ENCODE measurements at places on chromosomes 1 and 21.
A peak's percentile ranks its signal among the peaks of the same experiment; 100 is the strongest.

DNA sequence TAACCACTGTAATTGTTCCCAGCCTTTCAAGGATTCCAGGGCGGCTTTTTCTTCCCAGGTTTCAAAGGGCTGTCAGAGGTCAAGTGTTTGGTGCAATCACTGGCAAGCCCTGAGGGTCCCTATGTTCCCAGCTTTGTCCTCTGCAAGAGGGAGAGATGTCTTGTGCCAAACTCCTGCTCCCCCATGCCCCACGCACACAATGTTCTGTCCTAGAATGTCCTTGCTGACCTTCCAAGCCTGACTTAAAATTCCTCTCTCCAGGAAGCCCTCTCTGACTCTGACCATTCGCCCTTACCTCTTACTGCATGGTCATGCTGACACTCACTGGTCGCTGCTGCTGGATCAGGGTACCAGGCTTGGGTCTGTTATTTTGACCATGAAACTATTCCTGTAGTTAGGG lies 152.5 kb upstream of the KCND3 start:
- no peak for DNase-seq

GRCh38 chr1:15786581-15786980 lies 20.9 kb downstream of the UQCRHL start:
- DNase-seq: no peak

DNA sequence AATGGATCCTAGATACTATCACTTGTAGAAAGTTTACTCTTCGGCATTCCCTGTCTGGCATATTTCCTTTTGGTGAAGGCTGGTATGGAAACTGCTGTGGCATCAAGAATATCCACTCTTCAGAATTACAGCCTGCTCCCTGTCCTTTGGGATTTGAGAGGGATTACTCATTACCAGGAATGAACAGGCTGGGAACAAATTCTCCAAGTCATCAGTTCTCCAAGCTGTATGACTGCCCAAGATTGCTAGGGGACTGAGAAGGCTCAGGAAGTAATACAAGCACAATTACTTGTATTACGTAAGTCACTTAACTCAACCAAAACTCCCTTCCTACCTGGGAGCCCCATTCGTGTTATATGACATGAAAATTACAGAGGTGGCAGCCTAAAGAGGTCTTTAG lies 49.6 kb downstream of the CD58 start:
- peak; percentile 71 for DNase-seq

DNA sequence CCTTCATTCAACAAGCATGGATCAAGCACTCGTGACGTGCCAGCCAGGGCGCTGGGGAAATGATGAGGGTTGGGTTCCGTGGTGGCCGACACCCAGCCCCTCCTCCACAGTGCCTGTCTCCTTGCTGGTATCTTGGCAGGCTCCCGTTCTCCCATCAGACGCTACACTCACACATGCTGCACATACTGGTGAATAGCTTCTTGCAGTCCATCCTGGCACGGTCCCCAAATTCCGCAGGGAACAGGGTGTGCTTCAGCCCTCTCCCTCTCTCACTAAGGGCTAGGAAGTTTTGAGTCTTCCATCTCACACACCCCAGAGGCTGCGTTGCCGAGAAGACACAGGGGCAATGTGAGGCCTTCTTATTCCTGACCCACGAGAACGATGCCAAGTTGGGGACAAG lies 10.1 kb upstream of the MEF2D start:
- peak; percentile 25 for DNase-seq

GRCh38 chr1:21590126-21590880 lies 78.9 kb downstream of the RAP1GAP start:
- no peak for DNase-seq

- no peak for DNase-seq
Observed at GRCh38 chr1:75559136-75559535, 51.8 kb downstream of the SLC44A5 start.

GRCh38 chr1:162881590-162881989 lies 20.6 kb upstream of the CCDC190 start:
- no peak for DNase-seq

GRCh38 chr1:6002714-6003501 lies 10.7 kb upstream of the NPHP4 start:
- no peak for DNase-seq

DNA sequence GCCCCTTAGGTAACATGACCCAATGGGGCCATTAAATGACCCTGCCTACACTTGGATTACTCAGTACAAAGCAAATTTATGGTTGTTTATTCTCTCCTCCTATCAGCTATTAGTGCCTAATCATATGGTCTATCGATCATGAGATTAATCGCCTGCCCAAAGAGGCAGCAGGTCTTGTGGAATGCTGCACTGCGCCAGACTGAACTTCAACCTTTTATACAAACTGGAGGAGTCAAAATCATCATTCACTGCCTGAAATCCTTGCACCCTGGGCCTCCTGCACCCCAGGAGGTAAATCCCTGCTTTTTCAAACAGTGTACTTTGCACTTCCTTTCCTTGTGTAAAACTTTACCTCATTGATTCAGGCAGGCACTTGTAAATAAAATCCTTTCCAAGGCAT lies 69.7 kb downstream of the NFIA start:
- no peak for DNase-seq

- DNase-seq: no peak
Observed at GRCh38 chr1:93042187-93043056, 36.7 kb upstream of the MTF2 start.

DNA sequence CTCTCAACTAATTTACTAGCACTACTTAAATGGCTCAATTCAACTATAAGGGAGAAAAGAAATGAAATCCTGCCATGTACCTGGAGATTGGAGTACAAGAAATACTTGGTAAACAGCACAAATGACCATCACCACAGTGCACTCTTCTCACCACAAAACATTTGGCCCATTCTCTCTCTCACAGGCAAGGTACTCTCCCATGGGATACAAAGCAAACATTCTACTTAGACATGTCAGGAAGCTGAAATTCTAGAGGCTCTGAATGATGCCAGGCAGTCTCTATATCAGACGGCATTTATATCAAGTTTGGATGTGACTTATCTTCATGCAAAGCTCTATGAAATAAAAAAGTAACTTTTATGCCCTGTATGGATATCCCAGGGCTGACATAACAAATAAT lies 72.5 kb downstream of the DPT start:
- DNase-seq: no peak

GRCh38 chr1:205444931-205445645 lies 10.8 kb downstream of the BLACAT1 start:
- no peak for DNase-seq

GRCh38 chr1:178774263-178774662 lies 49.2 kb downstream of the RALGPS2 start:
- peak; percentile 20 for DNase-seq

DNA sequence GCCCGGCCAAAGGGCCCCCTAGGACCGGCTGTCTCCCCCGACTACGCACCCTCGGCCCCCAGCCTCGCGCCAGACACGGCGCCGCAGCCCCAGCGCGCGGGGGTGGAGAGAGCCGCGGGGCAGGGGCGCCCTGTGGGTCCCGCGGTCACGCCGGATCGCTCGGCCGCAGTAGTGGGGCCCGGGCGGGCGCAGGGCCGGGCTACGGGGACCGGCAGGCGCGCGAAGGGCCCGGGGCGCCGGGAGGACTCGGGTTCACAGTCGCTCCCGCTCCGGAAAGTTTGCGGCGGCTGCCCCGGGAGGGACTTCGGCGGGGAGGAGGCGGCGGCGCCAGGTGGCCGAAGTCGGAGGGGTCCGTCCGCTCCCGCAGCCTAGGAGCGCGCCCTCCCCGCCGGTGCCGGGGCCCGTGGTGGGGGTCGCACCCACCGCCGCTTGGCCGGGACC lies 7.1 kb upstream of the ZNF669 start:
- no peak for DNase-seq

DNA sequence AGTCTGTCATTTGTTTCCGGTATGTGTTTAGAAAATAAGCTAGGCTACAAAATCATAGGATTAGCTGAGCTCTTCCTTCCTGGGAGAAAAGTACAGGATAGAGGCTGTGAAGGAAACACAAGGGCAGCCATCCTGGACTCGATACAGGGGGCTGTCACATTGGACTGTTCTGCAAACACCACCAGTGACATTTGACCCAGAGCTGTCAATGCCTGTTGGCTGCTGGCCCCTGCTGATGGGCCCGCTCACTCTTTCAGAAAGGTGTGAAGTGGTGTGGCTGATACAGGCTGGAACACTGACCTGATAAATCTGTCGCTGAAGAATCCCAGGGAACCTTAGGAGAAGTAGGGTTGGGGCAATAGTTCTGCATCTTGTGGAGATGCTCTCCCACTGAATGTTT lies 183.1 kb downstream of the RHOU start:
- DNase-seq: no peak

DNA sequence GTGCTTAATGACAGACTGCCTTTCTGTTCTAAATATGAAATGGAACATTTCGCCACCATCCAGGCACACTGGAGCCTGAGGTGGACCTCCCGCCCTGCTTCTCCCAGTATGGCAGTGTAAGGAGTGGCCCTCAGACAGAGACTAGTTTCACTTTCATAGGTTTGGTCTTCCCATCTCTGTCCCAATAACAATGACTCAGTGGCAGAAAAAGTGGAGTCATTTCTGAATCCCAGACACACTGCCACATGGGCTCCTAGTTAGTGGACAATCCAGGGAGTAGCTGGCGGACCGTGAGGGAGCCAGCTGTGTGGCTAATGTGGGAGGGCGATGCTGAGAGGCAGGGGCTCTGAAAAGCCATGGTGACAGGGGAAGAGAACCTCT lies 95.6 kb upstream of the TSPAN2 start:
- DNase-seq: peak; percentile 79

GRCh38 chr1:167196166-167196565 lies 24.5 kb upstream of the POU2F1 start:
- peak; percentile 16 for DNase-seq

- DNase-seq: no peak
Observed at GRCh38 chr1:67898033-67898726, 64.9 kb upstream of the GNG12 start.

- no peak for DNase-seq
Observed at GRCh38 chr1:198538579-198539364, 1.7 kb downstream of the ATP6V1G3 start.

DNA sequence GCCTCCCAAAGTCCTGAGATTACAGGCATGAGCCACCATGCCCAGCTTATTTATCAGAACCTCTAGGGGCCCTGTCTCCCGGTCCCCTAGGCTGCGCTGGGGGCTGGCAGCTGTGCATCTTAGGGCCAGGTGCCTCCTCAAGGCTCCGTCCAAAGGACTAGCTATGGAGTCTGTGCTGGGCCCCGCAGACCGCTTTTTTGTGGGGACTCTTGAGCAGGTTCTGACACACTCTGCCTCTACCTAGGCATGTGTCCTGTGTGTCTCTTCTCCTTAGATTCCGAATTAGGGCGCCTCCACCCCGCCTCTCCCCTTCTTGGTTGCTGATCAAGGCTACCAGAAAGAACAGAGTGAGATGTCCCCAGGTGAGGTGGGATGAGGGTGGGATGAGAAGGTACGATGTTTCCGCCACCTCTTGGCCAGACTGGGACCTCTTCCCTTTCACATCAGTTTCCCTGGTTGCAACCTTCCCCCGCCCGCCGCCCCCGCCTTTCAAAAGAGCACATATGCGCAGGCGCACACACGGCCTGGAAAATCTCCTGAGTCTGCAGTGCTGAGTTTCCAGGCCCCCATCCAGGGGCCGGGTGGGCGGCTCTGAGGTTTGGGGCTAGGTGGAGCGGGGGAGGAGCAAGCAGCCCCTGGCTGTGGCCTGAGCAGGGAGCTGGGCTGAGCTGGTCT lies 5.0 kb upstream of the PTPN7 start:
- no peak for DNase-seq

DNA sequence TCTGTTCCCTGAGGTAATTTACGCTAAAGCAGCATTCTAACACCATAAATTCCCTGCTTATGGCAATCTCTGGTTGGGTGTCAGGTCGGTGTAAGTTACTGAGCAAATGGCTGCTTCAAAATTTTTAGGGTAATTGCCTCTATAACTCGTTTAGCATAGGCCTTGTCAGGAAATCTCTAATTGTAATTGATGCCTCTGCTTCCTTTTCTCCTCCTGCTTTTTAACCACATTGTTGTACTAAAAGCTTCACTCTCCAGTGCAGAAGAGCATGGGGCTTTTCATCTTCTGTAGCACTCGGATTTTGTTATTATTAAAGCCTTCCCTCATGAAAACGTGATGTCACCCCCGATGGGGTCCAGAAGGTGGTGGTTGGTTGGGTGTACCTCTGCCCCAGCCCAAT lies 141.6 kb upstream of the NBPF11 start:
- DNase-seq: no peak
